OCI-M1 (cell line): ENCODE measurements at places on chromosomes 16 and 17.

DNA sequence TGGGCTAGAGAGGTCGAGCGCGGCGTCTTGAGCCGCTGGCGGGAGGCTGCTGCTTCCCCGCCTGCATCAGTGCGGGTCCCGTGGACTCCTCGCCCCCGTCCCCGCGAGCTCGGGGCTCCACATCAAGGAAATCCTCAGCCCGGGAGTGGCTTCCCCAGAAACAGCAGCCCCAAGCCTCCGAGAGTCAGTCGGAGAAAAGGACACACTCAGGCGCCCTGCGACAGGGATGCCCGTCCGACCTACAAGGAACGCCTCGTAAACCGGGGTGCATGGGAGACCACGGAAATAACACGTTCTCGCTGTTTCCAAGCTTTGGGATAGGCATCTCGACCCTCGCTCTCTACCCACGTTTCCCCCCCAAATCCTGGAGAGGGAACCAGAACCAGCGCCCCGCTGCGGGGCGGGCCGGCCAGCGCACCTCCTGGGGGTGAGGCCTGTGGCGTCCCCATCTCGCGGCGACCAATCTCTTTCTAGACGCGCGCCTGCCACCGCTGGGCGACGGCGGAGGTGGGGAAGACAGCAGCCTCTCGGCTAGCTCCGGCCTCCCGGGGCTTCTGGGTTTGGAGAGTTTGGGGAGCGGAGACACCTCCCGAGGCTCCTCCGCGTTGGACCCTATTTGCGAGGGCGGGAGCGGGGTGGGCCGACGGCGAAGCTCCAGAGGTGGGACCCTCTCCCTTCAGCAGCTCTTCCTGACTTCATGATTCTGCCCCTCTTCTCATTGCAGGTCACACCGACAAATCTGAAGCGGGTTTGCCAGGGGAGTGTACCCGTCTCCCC, 759 bp upstream of the TP53I13 start:
- DNase-seq, result peak; percentile 75

DNA sequence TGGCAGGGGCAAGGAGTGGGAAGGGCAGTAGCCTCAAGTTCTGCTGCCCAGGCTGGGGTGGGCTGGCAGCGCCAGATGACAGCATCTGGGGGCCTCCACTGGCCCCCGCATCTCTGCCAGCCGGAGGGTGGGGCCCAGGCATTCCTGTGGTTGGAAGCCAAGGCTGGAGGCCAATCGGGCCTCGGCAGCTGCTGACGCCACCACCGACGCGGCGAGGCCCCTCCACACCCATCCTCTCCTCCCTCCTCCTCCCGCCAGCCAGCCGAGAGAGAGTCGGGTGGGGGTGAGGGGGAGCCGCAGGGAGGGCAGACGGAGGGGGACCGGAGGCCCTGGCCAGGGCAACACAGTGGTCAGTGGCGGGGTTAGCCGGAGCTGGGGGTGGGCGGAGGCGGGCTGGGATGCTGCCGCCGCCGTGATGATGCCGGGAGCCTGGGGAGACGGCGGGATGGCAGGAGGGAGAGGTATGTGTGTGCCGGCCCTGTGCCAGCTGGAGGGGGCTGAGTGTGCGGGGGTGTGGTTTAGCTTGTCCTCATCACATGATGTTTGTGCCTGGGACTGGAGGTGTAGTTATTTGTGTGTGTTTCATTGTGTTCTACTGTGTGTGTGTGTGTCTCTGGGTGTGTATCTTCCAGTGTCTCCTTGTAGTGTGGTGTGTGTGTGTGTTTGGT, 36.6 kb downstream of the ARHGAP23 start:
- DNase-seq, result peak; percentile 19

DNA sequence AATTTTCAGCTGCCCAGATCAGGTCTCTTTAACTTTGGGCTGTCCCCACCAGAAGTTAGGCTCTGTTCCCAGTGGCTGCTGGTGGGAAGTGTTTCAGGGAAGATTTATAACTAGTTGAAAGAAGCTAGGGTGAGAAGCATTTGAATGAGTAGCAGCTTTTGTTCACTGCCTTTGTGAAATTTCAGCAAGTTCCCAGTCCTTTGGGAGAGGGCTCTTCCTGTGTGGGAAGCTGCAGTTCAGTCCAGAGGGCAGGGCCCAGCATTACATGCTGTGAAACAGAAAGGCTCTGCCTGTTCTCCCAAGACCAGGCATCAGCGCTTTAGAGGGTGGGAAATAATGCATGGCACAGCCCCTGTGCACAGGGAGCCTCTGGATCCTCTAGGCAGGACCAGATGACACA, 17.8 kb downstream of the PROCA1 start:
- no peak for DNase-seq

DNA sequence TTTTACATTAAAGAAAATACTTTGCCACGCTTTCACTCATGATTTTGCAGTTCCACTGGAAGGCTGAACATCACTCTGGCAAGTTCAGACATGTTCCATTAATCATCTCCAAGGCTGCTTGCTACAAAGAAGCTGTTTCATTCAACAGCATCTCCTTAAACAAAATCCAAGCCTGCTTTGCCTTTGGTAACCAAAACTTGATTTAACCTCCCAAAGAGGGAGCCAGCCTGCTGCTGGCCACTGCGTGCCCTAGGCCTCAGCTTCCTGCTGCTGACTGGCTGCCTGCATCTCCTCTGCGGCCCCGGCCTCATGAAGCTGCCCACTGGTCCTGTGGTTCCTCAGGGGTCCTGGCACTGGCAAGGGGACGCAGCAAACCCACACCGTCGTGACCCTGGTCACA, 31.8 kb downstream of the ANKRD11 start:
- DNase-seq, result no peak

DNA sequence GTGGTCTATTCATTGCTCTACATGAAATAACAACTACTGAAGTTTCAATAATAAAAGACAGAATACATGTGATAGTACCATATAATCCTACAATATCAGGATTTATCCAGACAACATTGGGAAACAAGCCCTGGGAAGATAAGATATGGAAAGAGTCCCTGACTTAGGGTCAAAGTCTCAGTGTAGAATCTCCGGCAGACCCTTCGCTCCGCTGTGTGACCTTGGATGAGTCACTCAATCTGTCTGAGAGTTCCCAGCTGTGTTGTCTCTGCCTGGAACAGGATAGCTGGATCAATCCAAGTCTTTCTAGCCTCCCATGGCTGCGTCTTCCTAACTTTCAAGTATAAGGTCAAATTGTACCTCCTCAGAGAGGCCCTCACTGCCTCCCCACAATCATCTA, 335.9 kb downstream of the TMEM114 start:
- no peak for DNase-seq

DNA sequence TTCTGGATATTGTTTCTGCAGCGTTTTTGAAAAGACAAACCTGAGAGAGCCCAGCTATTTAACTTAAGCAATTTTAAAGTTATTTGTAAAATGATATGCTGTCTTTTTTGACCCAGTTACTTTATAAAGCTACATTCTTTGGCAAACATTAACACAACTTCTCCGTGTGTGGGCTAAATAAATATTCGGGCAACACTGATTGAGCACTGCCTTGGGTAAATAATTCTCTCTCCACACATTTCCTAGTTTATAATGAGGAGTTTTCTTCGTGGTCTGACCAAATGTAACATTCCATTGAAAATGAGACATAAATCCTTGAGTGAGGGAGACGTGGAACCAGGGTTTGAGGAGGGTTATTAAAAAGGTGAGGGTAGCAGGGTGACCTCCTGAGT, 142.8 kb downstream of the WWOX start:
- DNase-seq, result no peak

- no peak for DNase-seq
These were observed 39.8 kb downstream of the GRIN2C start for GRCh38 chr17:74819801-74820436.

DNA sequence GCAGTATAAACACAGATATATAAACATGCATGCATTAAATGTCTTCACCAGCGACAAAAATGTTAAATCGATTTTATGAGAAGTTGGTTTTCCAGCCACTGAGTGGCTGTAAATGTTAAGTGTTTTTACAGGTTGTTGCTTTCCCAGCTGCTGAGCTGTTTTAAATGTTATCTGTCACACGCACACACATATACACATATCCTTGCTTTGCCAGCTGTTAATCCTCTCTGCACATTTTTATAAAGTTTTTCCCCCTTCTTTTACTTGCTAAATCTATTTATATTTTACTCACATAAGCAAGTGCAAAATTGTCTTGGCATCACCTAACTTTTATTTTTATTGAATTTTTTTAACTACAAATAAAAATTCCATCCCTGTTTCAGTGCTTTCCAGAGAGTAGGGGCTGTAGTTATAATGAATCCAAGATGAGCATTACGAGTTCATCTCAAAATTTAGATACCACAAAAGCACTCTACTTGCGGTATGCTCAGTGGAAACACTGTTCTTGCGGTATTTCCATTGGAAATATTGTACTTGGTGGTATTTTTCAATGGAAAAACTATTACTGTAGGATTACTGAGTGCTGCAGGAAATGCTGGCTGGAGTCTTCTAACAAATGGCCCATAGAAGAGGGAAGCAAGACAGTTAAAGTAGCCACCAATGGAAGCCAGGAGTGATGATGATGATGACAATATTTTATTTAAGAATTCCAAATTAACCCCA, 124.9 kb upstream of the KCNJ16 start:
- peak; percentile 66 for DNase-seq

DNA sequence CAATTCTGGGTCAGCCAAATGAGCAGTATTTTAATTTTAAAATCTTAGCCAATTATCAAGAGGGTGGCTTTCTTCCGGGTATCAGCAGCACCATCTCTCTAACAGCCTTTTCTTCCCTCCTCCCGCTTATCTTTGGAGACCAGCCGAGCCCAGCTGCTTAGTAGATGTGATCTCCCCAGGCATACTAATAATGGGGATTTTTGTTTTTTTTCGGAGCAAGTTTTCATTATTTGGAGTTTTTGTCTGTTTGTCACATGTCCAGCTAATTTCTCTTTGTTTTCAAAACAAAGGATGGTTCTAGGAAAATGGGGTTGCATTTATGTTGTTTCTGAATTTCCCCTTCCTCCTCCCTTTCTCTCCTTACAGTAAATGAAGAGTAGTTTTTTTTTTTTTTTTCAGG, 170.5 kb upstream of the MPHOSPH6 start:
- DNase-seq, result no peak

GRCh38 chr16:1053700-1054368, 18.7 kb upstream of the SSTR5 start:
- DNase-seq, result no peak

DNA sequence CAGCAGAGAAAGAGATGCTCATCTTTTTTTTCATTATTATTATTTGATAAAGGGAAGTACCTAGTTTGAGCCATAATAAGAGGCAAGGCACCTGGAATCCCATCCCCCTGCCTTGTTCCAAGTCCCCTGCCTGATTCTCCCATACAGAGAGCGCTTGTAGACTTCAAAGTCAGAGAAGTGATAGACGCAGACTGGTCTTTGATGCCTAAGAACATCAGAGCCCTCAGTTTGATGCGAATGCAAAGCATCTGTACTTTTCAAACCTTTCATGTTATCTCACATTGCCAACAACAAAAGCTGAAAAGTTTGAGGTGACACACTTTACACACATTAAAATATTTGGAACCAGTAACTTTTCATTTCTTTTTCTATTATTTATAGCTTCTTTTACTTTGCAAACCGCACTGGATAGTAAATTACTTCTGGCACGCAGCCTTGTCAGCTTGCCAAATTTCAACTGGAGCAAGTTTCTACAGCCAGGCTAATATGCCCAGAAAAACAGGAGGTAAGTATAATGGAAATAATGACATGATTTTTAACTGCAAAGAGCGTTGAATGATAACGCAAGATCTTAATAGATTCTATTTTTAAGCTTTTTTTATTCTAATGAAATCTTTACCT, 5.9 kb upstream of the UTP6 start:
- DNase-seq, result peak; percentile 51

GRCh38 chr17:19753051-19753509, 5.0 kb upstream of the ALDH3A1 start:
- DNase-seq, result no peak

- peak; percentile 28 for DNase-seq
These were observed 27.4 kb downstream of the TMC6 start for GRCh38 chr17:78101112-78101511.

- no peak for DNase-seq
These were observed 586.3 kb downstream of the KCNJ18 start for GRCh38 chr17:22278302-22279275.

DNA sequence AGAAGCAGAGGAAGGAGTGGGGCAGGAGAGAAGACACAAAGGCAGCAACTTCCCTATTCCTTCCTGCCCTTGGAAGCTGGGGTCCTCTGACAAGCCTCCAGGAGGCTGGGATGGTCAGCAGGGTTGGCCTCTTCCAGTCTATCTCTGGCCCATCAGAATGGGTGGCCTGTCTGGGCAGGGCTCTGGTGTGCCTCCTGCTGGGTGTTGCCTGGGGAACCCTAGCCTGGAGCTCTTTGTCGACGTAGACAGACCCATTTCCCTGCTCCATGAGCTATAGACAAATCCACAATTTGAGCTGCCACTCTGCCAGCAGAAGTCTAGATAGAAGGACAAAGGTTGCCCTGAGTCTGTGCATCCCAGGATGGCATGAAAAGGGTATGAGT, 11.4 kb downstream of the IGFBP4 start:
- no peak for DNase-seq

- no peak for DNase-seq
These were observed 295.4 kb upstream of the KCNJ16 start for GRCh38 chr17:69779378-69780214.

DNA sequence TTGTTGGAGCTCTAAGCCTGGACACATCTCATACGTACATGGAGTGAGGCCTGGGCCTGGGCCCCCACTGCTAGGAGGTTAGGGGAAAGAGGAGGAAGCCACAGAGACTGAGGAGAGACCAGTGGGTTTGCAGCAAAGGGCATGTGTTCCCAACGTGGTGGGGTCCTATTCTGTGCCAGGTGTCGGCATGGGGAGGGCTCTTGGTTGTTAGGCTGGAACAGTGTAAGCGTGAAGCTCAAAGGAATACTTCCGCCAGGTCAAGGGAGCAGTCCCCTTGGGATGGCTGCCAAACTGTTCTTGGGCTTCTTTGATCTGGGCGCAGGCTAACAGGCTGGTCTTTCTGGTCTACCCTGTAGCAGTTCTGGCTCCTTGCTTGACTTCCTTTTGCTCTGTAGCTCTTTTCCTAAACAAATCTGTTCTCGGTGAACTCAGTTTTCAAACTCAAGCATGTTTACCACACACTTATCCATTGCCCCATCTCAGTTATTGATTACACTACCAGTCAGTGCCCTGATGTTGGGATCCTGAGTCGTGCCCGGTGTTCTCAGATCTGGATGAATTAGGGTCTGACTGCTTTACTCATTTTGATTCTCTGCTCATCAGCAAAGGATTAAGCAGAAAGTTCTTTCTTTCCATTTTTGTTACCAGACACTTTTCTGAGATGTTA, 36.4 kb downstream of the GPT2 start:
- DNase-seq, result no peak

DNA sequence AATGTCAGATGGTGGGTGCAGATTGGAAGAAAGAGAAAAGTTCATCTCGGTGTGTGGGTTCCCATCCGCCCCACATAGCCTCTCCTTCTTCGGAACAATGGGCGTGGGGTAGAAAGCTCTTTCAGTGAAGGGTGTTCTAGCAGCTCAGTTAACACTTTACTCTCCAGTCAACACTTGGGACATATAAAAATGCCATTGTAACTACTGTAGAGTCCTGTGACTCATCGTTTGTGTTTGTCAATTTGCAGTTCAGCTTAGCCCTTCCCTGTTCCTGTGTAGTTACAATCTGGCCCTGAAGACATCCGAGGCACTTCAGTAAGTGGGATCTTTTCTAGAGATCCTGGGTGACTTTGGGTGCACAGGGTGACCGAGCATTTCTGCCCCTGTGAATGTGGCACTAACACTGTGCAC, 11.5 kb upstream of the CLEC18C start:
- DNase-seq, result no peak
